ENCODE measurements at places on chromosomes 11 and 22.

GRCh38 chr11:21396342-21397008, 727.1 kb downstream of the NELL1 start:
- DNase-seq: no peak

- no peak for DNase-seq
Measured at GRCh38 chr22:38830026-38830844, 13.6 kb downstream of the NPTXR start.

DNA sequence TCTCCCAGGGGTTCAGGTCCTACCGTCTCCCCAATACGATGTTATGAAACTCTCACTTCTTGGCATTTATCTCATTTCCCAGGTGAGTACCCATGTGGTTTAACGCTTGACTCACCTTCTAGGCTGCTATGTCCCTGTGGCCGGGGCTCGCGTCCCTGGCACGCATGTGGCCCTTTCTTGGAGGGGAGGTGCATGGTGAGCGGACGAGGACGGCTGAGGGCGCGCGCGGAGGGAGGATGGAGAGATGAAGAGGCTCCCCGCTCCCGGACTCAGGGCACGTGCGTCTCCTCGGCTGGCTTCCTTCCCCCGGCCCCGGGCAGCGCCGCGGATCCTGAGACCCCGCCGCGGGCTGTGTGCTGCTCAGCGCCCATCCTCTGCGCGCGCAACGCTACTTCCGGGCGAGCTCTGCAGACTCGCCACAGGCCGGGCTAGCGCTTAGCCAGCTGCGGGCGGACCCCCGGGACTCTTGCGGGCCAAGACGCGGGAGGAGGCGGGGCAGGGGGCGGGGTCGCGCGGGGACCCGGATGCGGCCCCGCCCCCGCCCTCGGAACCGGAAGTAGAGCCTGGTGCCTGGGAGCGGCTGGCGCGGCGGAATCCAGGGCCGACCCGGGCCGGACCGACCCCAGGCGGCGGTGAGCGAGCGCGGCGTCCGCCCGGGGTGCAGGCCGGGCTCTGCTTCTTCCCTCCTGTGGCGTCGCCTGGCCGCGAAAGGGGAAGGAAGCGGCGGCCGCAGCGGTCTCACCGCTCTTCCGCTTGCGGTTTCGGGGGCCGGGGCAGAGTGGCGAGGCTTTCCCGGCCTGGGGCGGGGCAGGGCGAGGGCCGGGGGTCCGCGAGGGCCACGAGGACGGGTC, at the start of gene CTTN:
CTTN (plus strand) TSS at position 547 of the 851 bp plus-strand sequence. CDS start 8,769 bp downstream, outside the sequence.
- DNase-seq: peak; percentile 71

GRCh38 chr11:105232021-105232420, 92.5 kb upstream of the CARD18 start:
- no peak for DNase-seq

DNA sequence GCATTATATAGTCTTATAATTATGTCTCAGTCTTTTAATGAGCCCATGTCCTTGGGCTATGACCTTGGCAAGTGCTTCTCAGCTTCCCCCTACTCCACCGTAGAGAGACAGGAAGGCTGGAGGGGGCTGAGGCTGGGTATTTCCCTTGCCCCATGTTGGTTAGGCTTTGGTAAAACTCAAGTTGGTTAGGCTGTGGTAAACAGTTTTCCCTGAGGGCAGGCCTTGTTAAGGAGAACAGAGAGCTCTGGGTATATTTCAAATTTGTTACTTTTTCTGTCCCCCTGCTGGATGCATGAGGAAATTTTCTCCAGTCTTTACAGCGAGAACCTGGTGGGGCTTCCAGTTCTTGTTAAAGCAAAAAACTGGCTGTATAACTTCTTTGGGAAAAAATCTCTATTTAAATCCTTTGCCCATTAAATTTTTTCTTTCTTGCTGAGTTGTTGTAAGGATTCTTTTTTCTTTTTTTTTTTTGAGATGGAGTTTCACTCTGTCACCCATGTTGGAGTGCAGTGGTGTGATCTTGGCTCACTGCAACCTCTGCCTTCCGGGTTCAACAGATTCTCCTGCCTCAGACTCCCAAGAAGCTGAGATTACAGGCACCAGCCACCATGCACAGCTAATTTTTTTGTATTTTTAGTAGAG, 12.2 kb upstream of the DCHS1 start:
- DNase-seq: no peak

DNA sequence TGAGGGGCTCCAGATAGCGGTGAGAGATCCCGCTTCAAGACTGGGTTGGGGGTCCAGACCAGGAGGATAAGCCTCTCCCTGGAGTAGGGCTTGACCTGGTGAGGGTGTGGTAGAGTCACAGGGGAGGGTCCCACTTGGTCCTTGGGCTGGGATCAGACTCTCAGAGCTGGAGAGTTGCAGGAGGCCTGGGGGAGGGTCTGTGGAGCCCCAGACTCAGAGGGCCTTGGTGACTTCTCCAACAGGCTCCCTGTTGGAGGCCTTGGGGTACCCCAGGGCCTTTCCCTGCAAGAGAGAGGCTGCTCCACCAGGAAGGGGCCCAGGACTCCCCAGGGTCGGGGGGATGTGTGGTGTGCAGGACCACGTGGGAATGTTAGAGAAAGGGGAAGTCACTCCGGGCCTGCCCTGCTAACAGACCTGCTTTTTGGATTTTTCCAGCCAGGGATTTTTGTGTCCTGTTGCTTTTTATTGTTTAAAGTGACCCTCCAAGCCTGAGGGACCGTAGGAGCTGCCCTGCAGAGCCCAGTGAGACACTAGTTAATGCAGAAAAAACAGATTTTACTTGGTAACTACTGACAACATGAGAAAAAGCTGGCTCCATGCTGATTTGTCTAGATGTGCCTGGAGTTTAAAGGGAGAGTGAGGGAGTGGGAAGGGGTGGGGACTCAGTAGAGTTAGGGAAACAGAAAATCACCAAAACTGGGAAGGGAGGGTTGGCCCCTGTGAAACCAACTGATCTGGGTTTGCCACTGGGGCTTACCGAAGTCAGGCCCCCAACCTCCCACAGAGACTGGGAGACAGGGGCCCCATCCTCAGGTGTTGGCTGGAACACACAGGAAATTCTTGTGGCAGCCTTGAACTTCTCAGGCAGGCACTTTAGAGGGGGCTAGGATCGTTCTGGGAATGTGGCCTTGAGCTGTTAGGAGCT, 801 bp upstream of the TXNRD2 start:
- DNase-seq: peak; percentile 29

DNA sequence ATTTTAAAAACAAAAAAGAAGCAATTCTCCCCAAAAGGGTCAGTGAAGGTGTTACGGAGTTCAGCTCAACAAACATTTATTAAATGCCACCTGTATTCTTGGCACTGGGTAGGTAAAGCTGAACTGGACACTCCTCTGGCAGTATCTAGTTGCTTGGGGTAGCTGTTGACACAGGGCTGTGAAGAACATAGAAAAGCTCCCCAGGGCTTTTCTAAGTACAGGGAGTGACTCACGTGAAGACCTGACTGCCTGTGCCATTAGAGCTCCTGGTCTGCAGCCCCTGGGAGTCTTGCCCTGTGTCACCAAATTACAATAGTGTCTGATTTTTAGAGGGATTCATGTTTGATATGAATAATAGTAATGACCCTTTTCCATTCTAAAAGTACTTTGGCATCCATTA, 43.6 kb downstream of the COA4 start:
- DNase-seq: no peak

DNA sequence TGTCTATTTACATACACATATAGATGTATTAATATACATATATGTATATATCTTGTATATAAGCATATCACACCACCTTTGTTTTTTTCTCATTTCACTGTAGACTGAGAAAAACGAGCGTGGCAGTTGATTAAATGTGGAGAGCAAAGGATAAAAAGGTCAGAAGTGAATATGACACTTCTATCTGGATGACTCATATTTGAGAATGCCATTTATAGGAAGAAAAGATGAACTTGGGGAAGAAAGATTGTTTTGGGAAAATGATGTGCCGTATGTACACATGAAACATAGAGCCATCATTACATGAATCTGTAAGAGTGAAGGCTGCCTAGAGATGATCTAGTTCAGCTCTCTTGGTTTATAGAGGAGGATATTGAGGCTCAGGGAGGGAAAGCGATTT, 28.7 kb downstream of the AMOTL1 start:
- no peak for DNase-seq

DNA sequence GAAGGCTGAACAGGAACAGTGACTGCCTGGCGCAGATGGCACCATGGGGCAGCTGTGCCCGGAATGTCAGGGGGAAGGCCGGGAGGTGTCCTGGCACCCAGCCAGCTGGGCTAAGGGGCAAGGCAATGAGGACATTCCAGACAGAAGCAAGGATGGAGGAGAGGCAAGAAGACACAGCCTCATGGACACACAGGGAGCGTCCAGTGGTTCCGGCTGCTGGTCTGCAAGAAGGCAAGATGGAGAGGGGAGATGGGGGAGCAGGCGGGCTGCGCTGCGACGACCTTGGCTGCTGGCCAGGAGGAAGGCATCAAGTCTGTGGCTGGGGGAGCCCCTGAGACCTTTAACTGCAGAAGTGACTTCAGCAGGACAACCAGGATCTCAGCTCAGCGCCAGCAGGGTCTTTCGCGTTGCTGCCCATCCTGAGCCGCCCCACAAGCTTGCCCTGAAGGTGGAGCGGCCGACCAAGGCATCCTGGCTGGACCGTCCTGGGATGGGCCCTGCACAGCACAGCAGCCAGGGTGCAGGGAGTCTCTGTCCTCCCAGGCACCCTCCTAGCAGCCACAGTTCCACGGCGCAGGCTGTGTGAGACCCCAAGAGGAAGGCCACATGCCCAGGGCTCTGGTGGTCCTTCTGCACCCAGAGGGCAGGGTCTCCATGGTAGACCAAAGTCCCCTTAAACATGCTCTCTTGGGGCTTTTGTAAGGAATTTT, 531.7 kb downstream of the BRD1 start:
- DNase-seq: no peak

DNA sequence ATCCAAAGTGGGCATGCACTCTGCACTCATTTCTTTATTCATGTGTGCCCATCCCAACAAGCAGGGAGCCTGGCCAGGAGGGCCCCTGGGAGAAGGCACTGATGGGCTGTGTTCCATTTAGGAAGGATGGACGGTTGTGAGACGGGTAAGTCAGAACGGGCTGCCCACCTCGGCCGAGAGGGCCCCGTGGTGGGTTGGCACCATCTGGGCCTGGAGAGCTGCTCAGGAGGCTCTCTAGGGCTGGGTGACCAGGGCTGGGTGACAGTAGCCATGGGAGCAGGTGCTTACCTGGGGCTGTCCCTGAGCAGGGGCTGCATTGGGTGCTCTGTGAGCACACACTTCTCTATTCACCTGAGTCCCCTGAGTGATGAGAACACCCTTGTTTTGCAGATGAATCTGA, 129.3 kb upstream of the B3GAT1 start:
- DNase-seq: no peak

GRCh38 chr11:130449996-130450769, 1.7 kb downstream of the ADAMTS15 start:
- DNase-seq: no peak

GRCh38 chr11:10856689-10857458, 979 bp downstream of the ZBED5 start:
- no peak for DNase-seq

- peak; percentile 86 for DNase-seq
Measured at GRCh38 chr11:11798586-11799438, 43.0 kb upstream of the USP47 start.

- no peak for DNase-seq
Measured at GRCh38 chr11:7525424-7525823, 11.6 kb downstream of the PPFIBP2 start.

GRCh38 chr11:22076271-22076930, 116.5 kb upstream of the ANO5 start:
- no peak for DNase-seq

DNA sequence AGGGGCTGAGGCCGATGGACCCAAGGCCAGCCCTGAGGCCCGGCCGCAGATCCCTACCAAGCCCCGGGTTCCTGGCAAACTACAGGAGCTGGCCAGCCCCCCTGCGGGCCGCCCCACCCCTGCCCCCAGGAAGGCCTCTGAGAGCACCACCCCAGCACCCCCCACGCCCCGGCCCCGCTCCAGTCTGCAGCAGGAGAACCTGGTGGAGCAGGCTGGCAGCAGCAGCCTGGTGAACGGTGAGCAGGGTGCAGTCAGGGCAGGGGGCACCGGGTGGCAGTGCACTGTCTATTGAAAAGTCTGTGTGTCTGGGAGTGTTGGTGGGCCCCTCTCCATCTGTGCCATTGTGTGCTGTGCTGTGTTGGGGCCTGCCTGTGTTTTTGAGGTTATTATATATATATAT, 16.1 kb downstream of the MICALL1 start:
- no peak for DNase-seq

GRCh38 chr22:32511776-32512175, 37.2 kb downstream of the FBXO7 start:
- DNase-seq: no peak

GRCh38 chr11:45300715-45301114, 14.6 kb upstream of the SYT13 start:
- no peak for DNase-seq

DNA sequence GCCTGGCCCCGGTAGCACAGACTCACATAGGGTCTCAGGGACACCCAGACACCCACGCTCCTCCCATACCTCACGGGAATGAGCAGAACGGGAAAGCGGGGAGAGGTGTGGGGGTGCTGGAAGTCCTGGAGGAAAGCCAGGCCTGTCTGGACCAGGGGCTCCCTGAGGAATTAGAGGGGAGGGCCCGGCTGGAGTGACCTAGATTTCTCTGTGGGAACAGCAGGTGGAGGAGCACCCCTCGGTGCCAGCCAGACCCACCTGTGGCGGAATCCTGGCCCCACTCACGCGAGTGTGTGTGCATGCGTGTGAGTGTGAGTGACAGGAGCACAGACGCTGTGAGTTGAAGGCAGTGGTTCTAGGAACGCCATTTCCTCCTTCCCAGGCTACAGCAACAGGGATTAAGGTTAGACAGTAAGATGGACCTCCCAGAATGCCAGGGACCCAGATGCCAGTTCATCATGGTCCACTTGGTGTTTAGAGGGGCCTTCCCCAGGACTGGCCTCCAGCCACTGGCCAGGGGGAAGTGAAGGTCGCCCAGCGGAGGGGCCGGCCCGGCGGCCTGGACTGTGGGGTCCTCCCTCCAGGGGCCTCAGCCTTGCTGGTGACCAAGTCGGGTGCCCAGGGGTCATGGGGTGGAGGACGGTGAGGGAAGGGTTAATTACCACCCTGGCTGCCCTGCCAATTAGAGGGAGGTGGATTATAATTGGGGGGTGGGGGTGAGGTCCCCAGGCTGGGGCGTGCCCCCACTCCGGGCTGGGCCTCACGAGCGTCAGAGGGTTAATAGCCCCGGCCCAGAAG, 1.0 kb downstream of the PKP3 start:
- no peak for DNase-seq

DNA sequence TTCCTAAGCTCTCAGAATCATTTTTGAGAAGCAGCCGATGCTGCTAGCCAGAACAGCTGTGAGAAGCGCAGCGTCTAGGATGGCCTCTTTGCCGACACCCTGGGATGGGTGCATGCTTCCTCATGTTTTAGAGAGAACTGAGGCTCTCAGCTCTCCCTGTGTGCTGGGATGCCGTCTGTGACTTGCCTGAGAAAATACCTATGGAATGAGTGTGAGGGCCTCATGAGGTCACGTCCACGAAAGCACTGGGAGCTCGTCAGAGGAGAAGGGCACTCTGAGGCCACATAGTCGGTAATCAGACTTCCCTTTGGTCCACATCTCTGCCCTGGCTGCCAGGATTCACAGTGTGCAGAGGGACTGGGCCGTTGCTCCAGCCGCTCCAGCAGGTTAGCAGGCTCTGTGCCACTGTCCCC, 54.7 kb downstream of the MICAL3 start:
- no peak for DNase-seq

Measured in activated T-cell treated with anti-CD3 and anti-CD28 coated beads, Interleukin-2, amount 50 U/mL, for 1 hour (primary cell).